ENCODE measurements at places on chromosomes 16 and 17.

- DNase-seq, result no peak
These were observed 8.1 kb downstream of the GLIS2 start for GRCh38 chr16:4323845-4324488.

DNA sequence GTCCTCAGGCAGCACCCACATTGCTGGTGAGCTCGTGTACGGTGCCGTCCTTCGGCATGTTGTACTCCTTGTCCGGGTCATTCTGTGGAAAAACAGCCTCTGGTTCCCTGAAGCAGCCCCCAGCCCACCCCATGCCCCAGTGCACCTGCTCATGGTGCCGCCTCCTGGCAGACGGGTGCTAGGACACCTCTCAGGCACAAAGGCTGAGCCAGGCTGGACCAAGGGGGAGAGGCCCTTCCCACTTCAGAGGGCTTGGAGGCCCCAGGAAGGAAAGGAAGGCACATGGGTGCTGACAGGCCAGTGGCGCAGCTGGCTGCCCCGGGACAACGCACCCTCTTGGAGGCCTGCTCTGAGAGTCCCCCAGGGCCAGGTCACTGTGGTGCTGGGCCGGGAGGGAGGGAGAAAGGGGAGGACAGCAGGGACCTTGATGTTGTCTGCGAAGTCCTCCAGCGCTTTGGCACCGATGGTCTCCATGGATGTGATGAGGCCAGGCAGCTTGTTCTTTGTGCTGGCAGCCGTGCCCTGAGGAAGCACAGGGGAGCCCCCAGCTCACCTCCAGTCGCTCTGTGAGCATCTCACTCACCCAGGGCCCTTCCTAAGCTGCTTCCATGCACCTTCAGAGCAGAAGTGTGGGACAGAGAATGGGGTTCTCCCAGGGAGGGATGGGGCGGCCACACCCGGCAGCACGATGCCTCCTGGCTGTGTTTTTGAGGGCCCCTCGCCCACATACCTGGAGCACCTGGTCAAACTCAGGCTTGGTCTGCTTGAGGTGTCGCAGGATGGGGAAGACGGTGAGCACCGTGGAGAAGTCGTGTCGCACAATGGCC lies 9.3 kb downstream of the ZACN start:
- no peak for DNase-seq

- no peak for DNase-seq
These were observed 914 bp upstream of the GPRC5B start for GRCh38 chr16:19885451-19886072.

DNA sequence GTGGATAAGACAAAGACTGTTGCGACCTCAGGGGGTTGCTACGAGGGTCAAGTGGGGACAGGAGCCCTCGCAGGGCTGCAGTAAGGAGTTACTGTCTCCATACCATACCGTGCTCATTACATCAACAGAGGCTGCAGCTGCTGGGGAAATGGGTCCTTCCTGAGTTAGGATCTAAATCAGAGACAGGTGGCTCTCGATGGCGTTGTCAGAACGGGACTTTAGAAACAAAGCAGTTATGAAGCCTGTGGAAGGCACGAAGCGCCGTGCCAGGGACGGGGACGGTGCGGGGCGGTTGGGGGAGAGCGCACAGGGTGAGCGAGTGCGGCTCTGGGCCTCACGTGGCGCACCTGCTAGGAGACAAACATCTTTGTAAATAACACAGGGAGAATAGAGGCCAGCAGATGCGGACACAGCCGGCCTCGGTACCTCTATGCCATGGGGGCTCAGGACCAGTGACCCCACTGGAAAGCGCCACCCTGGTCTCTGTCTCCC lies 34.4 kb downstream of the ZCCHC14 start:
- DNase-seq, result no peak

DNA sequence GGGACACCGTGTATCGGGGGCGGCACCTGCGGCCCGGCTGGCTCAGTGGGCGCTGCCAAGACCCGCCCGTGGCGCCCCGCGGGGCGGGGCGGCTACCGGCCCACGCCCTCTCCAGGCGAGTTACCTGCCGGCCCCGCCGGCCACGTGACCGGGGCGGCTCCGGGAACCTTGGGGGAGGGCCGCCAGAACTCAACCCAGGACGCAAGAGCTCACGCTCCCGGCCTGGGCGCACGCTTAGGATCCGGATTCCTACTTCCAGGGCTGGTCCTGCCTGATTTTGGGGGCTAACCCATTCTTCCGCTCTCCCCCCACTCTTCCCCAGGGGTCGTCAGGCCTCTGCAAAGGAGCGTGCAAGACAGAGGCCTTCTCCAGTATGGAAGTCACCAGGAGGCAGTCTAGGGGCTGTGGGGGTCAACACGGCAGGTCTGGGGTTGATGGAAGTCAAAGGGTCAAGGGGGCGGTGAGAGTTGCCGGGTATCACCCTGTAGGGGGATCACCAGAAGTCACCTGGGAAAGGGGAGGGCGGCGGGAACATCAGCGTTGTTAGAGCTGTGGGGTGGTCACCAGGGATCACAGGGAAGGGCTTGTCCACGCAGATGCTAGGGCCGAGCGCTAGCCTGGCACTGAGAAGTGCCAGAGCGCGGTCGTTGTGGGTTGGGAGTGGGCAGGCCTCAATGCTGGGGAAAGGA lies 354 bp upstream of the ESRP2 start:
- DNase-seq, result no peak

Measured in activated CD4-positive, CD25-positive, alpha-beta regulatory T cell (primary cell).